ENCODE measurements at places on chromosomes 2 and 18. TPM values are rescaled to one million over a fixed set of nuclear protein-coding genes. Genes with fewer than 3 reads are reported as not detected.

Gene MOGAT1
- not detected for total RNA-seq

Gene CAPN14
- total RNA-seq, result 0.98 TPM

Gene CCDC74B
- 4.7 TPM for total RNA-seq

Gene EPHA4
- total RNA-seq, result 134 TPM

Gene AQP4
- total RNA-seq, result 84.8 TPM

Gene SLC40A1
- total RNA-seq, result 18.4 TPM

Gene COBLL1
- total RNA-seq, result 8.6 TPM

Gene TANC1
- 5.9 TPM for total RNA-seq

Gene SIGLEC15
- not detected for total RNA-seq

Gene NAT8
- total RNA-seq, result not detected

Gene NPPC
- 0.98 TPM for total RNA-seq
